ENCODE measurements at places on chromosomes 5 and 9. TPM values are rescaled to one million over a fixed set of nuclear protein-coding genes. Genes with fewer than 3 reads are reported as not detected.
A peak's percentile ranks its signal among the peaks of the same experiment; 100 is the strongest.

Gene PDZD2
- total RNA-seq: 0.29 TPM

Gene ITGA1
- 31.8 TPM for total RNA-seq

Gene ADCY2
- total RNA-seq: under 0.01 TPM

- DNase-seq: no peak
These were observed 509.3 kb downstream of the KDM4C start for GRCh38 chr9:7266911-7267595.

DNA sequence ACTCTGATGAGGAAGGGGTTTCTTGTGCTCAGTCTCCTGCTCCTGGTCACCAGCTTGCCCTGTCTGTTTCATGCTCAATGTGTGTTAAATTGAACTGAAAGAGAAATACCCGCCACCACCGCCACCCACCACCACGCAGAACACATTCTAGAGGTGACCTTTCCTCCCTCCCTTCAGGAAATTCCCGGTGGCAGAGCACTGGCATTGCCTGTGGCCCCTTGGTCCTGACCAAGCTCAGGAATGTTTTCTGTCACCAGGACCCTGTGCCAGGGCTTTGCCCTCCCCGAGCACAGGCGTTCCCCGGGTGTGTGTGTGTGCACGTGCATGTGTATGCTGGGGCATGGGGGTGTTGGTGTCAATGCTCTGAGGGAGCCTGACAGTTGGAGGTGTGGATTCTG lies 10.2 kb upstream of the SLC25A51 start:
- DNase-seq: peak; percentile 68

DNA sequence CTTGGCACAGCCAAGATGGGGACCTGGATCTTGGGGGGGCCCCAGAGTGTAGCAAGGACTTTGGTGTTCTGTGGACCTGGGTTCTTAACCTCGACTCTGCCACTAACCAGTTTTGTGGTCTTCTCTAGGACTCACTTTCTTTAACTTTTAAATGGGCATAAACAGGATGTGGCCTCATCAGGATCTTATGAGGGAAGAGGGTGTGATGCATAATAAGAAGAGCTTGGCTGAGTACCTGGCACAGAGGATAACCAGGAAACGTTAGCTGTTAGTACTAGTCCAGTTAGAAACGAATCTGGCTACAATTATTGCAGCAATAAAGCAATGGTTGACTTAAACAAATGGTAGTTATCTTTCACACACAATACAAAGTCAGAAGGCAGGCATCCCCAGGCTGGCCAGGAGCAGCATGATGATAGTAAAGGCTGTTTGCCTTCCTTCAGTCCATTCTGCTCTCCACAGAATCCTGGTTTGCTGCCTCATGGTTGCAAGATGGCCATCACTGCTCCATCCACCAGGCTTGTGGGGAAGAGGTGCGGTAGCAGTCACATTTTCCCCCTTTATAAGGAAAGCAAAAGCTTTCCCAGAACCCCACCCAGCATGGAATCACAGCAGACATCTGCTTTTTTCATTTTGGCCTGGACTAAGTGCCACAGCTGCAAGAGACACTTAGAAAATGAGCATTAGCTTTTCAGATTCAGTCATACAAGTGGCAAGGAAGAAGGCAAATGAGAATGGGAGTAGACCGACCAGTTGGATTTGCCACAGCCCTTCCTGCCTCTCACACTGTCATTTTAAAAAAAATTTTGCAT lies 225.0 kb downstream of the AOPEP start:
- no peak for DNase-seq

- DNase-seq: peak; percentile 72
These were observed 431 bp downstream of the FASTKD3 start for GRCh38 chr5:7868427-7868772.

DNA sequence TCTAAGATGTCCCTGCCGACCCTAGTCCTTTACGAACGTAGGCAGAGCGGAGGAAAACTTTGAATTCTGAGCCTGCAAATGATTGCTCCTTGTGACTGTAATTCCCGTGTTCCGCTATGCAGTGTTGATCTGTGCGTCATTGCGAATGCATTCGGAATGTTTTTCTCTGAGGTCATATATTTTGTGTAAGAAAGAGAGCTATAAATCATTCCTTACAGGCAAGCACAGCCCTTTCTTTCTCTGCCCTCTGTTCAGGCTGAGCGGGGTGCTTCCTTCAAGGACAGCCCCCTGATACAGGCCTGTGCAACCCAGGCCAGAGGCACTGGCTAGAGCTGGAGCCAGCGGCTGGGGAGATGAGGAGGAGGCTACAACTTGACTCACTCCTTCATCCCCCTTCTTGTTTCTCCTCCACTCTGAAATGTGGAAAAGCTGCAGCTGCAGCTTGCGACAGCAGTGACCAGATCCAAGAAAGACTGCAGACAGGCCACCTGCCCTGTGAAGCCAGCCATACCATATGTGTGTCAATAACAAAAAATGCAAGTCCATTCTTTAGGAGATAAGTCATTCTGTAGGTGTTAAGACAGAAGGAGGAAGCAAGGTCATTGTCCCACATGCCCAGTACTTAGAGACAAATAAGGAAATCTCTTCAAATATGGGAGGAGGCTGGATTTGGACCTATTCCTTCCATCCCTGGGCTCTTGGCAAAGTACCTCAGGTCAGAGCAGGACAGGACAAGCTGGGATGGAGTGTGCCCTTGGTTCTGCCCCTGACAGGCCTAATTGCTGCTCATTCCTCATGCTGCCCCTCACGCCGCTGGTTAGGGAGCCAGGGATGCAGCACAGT lies 345.7 kb upstream of the WWC1 start:
- no peak for DNase-seq

- no peak for DNase-seq
These were observed 31.9 kb upstream of the FTMT start for GRCh38 chr5:121819682-121820261.

GRCh38 chr5:166695326-166695725 lies 1596.1 kb upstream of the WWC1 start:
- no peak for DNase-seq

GRCh38 chr5:57368010-57368409 lies 114.6 kb downstream of the ACTBL2 start:
- no peak for DNase-seq

DNA sequence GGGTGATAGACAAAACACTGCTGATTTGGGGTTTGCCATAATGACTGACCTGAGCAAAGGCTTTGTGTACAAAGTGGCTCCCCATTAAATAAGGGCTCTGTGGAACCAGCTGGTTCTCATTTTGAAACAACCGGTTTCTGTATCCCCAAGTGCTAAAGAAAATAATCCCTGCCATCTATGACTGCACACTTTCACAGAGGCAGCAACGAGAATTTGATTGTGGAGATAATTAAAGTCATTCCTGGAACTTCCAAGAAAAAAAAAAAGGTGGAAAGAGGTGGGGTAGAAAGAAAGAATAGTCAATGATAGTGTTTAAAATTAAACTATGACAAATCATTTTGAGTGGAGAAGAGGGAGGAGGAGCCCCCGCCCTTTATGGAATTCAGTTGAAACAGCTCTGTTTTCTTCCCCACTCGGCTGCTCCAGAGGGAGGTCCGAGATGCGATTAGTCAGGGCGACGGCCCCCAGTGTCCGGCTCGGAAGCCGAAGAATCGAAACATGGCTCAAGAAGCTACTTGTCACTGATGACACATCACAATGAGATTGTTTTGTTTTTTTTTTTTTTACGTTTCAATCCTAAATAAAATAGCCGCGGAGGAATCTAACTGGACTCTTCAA lies 38.4 kb downstream of the EBF1 start:
- DNase-seq: peak; percentile 86

DNA sequence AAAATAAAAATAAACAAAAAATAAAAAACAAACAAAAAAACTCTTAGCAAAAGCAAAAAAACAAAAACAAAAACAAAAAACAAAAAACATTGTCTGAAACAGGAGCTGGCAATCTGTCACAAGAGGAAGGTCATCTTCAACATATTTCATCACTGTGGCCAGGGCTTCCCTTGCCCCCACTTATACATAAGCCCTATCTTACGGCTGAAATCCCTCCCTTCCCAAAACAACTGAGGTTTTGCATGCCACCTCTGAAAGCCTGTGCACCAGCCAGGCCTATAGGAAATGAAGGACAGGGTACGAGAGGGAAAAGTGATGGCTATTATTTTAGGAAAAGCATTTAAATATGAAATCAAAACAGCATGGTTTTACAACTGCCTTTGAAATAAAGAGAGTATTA lies 10.8 kb downstream of the MTMR12 start:
- no peak for DNase-seq

DNA sequence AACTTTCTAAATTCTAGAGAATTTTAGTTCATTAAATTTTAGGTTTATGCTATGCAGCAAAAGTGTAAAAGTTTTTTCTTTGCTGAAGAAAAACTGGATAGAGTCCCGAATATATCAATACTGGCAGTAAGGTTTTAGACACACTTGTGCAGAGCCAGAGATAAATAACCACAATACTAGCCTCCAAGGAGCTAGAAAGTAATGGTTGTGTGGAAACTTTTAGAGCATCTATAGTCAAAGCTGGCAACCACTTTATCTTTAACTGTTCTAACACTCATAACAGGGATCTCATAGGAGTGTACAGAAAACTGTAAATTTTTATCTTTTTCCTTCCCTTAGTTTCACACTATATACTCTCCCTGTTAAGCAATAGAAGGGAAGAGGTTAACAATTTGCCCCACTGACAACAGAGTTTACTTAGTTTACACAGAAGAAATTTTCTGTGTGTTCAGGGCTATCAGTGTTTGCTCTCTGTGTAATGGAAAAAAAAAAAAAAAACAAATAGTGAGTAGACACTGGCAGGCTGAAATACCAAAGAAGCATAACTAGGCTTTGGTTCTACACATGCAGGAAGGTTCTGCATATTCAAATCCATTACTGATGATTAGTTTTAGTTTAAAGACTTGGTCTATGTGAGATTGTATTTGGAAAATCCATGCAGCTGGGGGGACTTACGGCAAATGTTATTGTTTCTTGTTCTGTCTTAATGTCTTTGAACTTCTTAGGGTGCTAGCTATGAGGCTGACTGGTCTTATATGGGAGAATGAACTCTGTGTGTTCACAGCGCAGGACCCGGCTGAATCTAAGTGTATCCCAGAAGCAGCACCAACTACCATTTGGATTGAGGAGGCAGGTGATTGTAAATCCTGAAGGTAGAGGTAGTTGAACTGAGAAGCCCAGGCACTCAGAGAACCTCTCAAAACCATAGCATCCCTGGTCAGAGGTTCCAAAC lies 187.6 kb downstream of the PCSK1 start:
- DNase-seq: no peak

All from osteoblast (primary cell).